ENCODE measurements at places on chromosomes 7 and 10.
A peak's percentile ranks its signal among the peaks of the same experiment; 100 is the strongest.

DNA sequence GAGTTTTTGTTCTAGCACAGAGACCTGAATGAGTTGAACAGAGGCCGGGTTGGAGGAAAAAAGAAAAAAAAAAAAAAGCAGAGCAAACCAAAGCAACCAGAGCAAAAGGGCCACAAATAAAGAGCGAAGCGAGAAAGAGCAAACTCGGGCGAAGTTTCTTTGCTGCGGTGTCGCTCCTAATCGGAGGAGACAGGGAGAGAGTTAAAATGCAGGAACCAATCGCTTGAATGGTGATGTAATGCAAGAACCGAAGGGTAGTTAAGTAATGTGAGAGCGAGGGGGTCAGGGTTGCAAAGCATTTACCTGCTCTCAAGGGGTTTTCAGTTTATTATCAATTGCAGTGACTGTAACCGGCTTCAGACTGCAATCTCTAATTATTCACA is 271.7 kb downstream of the TRIL start:
- DNase-seq: no peak

- DNase-seq: no peak
Observed at GRCh38 chr7:7923818-7924217, 44.8 kb upstream of the GLCCI1 start.

DNA sequence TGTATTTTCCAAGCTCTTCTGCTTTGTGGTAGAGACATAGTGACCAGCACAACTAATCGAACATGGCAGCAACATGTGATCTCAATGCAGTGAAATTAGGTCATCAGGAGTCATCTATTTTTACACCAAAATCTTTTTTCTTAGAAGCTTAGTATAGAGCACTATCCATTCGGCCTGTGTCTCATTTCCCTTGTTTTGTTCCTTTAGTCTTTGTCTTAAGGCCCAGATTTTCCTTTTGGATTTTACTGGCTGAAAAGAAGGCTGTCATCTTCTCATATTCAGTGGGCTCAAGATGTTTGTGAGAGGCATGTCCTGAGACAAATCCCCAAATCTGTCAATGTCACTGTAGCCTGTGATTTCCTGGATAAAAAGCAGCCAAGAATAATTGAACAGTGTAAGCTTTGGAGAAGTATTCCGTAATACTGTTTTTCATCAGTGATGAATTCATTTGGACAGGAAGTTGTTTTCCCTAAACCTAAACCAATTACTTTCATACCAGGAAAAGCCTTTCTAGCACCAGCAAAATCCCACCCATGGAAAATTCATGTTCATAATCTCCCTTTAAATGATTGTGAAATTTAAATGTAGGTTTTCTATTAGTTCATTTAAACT is 55.2 kb downstream of the MAGI2 start:
- DNase-seq: no peak

DNA sequence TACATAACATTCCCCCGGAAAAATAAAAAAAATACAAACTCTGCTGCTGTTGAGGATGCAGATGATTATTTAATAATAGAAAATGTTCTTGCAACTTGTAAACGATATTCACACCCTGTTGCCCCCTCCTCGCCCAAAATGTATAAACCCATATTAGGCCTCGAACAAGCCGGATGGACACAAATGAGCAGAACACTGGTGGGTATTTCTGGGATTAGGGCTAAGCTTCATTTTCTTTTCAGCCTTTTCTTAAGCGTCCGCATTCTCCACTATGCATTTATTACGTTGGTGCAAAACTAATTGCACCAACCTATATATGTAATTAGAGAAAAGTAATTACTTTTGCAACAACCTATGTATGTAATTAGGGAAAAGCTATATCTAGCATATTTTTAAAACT is 349 bp upstream of the GNG11 start:
- DNase-seq: no peak

DNA sequence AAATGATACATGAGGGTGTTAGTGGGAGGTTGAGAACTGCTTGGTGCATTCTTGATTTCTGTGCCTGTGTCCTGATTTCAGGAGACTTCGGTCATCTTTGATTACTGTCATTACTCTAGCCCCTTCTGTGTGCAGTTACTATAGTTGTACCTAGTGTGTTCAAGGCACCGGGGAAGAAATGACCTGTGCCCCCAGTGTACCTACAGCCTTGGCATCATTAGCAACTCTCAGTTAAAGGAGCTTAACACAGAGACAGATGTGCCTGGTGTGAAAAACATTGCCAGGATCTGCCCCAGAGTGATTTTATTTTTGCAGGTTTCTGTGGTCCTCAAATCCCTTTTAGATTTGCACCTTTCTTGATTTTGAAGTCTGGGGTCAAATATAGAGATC is 62.2 kb downstream of the ARID5B start:
- no peak for DNase-seq

- DNase-seq: no peak
Observed at GRCh38 chr10:80529604-80530003, 8.1 kb upstream of the SH2D4B start.

- DNase-seq: no peak
Observed at GRCh38 chr7:73856941-73857340, 4.0 kb upstream of the TMEM270 start.

DNA sequence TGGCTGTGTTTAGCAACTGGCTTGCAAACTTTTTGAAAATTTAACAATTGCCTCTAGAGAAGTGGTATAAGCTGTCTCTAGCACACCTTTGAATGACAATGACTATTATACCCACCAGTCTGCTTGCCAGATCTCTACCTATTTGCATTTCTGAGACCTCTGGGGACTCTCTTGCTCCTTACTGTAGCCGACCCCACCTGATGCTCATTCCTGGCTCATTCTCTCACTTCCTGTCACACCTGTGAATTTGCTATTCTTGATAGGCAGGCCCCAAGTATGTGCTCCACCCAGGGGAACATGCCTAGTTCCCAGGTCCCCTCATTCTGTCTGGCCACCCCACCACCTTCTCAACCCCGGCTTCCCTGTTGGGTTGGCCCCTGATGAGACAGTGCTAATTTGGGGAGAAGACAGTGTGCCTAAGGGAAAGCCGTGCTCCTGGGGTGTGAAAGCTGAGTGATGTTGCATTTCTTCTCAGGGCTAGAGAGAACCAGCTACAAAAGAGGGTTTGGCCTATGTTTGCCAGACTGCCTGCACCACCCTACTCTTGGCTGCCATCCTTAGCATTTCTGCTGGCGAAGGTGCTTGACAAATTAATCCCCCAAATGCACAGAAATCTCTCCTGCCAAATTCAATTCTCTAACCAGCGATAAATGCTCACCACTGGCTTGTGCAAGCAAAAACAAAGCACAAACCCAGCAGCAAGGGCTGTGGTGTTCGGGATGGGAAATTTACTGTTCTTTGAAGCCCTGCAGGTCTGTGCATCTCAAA is 138.2 kb downstream of the RPS24 start:
- DNase-seq: no peak

- no peak for DNase-seq
Observed at GRCh38 chr10:510415-510881, 179.0 kb downstream of the DIP2C start.

- no peak for DNase-seq
Observed at GRCh38 chr7:68321076-68321639, 1277.1 kb upstream of the AUTS2 start.

GRCh38 chr7:135341049-135341448 is 107.4 kb downstream of the STRA8 start:
- no peak for DNase-seq

DNA sequence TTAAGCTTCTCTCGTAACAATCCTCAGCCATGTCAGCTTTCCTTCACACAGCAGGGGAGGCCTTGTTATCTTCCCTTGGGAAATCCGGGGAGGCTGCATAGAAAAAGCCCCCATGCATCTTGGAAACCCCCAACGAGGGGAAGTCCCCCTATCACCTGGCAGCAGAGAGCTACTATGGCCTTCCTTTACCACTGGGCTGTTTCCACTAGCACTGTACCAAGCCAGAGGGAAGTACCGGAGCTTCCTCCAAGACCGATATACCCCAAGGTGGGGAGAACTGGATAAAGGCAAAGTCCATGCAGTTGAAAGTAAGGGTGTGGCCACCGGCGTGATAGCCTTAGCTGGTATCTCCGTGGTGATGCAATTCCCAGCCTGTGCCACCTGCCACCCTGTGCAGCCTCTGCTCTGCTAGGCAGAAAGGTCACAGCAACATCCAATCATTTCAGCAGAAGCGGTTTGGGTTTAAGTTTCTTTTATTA is 4.4 kb upstream of the CLIP2 start:
- peak; percentile 67 for DNase-seq

DNA sequence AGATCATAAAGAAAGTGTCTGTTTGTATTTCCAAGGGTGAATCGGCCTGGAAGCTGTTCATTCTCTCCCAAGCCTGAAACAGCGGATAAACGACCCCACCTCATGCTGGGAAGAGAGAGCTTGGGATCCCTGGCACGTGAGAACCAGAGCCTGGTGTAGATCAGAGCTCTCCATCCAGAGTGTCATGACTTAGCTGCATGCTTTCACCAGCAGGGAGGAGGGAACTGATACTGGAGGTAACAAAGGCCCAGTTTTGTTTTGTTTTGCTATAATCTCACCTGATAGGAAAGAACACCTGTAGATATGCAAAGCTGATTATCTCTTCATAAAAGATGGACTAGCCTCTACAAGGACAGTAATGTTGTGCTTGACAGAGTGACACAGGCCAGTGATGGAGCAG is 236.6 kb downstream of the POM121L12 start:
- DNase-seq: no peak

DNA sequence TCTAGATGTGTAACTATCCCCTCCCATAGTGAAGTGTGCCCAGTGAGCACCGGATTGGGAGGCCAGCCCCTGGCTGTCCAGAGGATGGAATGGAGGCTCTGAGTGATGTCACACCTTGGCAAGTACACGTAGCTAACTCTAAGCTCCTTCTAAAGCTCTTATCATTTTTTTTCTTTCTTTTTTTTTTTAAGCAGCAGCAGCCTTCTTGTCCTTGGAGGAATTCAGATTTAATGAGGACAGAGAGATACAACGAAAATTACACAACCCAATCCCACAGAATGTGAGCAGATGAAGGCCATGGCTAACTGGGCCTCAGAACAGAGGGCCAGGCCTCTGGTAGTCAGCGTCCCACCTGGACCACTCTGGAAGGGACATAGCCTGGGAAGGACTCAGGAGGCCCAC is 11.3 kb downstream of the TNS3 start:
- no peak for DNase-seq

DNA sequence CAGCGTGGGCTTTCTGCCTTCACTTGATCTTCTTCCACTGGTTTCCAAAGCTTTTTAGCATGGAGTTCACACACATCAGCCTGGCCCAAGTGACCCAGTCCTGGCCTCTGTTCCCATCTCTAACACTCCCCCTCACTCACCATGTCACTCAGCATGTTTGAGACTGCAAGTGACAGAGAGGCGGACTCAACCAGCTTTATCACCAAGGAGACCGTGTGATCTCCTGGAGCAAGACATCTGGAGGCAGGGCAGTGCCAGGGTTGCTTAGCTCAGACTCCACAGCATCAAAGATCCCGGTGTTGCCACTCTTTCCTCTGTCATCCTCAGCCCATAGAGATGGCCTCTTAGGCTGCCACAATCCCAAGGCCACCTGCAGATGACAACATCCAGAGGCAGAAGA is 39.4 kb downstream of the FAM241B start:
- DNase-seq: no peak

DNA sequence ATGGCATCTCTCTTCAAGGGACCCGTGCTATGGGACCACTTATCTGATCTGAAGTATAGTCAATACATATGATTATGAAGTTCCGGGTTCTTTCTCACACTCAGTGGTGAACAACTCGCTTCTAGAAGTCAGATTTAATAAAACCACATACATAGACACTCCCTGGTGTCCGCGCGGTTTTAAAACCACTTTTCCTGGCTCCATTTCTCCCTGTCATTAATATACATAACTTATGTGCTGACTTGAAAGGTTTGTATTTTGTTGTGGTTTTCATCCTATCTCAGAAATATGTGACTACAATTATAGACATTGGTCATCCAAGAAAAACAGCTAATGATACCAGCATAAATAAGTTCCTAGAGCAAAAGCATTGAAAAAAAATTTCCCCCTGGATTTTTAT is 34.0 kb downstream of the SVIL start:
- no peak for DNase-seq
